ENCODE measurements at places on chromosomes 11 and 22.

DNA sequence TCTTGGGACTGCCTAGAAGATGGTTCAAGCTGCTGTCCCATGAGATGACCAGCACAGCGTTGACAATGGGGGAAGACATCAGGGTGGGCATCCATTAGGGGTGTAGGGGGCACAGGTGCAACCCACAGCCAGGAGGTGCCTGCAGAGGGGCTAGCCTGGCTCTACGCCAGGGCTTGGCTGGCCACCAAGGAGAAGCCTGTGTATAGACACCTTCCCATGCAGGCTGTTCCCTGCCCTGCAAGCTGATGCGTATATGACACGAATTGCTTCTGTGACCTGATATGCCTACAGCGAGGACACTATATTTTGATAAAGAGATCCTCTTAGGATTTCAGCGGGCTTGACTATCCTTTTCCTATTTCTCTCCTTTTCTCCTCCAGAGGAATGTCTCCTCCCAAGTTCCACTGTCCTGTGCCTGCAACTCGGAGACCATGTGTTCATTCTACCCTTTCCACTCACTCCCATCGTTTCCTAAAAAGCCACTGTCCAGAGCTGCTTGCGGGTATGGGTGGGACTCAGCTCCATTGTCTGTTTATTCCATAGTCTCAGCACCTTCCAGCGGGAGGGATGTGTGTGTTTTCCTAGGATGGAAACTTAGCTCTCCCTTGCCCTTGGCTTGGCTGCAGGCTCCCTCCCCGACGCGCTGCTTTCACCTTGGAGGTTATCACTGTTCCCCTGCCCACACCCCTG is 56.1 kb downstream of the ST14 start:
- H3K4me3 ChIP-seq: no peak overlapping the region
- DNase-seq: no peak
- no peak overlapping the region for H3K27ac ChIP-seq
- H3K36me3 ChIP-seq: no peaks in the 10 kb centered on the region
- peaks cover 8% of the 10 kb centered on the region for H3K27me3 ChIP-seq

DNA sequence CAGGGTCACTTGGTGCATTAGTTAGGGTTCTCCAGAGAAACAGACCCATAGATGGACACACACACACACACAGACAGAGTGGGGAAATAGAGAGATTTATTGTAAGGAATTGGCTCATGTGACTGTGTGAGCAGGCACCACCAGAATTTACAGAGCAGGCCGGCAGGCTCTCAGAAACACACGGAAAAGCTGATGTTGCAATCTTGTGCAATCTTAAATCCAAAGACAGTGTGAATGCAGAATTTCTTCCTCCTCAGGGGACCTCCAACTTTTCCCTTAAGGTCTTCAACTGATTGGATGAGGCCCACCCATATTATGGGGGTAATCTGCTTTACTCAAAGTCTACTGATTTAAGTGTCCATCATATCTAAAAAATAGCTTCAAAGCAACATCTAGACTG is 49.8 kb downstream of the APIP start:
- H3K4me1 ChIP-seq: peaks cover 5% of the 10 kb centered on the region
- H3K4me3 ChIP-seq: no peak overlapping the region
- no peaks in the 10 kb centered on the region for H3K27me3 ChIP-seq
- no peak for DNase-seq

- peaks cover 16% of the 10 kb centered on the region for H3K27me3 ChIP-seq
- peak overlapping the region; percentile 69 for H3K4me3 ChIP-seq
- no peaks in the 10 kb centered on the region for H3K36me3 ChIP-seq
- no peak overlapping the region for H3K27ac ChIP-seq
Measured at GRCh38 chr11:63920126-63920938, 3.4 kb upstream of the RCOR2 start.

DNA sequence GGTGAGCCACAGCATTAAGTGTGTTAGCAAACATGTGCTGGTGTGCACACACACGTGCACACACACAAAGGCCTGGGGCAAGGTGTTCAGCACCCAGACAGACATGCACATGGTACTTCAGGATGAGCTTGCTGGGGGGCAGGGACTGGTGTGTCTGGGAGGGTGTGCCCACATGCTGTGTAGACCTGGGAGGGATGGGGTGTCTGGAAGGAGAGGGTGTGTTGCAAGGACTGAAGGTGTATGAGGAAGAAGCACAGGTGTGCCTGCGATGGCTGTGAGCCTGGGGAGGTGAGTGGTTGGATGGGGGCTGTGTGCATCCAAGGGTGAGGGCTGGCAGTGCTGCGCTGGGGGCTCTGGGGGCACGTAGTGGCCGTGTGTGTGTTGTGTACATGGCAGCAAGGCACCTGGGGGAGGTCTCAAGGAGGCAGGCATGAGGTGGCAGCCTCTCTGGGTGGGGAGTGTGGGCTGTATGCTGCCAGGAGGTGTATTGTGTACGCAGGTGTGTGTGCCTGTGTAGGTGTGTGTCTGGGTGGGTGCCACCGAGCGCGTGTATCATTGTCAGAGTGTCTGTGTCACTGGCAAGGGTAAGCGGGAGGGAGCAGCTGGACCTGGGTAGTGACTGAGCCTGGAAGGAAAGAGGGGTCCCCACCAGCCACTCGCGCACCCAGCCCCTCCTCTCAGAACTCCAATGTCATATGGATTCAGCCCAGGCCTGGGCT is 2.2 kb downstream of the NRXN2 start:
- H3K4me1 ChIP-seq: peaks cover 25% of the 10 kb centered on the region
- no peak for DNase-seq
- peaks cover 51% of the 10 kb centered on the region for H3K27me3 ChIP-seq

DNA sequence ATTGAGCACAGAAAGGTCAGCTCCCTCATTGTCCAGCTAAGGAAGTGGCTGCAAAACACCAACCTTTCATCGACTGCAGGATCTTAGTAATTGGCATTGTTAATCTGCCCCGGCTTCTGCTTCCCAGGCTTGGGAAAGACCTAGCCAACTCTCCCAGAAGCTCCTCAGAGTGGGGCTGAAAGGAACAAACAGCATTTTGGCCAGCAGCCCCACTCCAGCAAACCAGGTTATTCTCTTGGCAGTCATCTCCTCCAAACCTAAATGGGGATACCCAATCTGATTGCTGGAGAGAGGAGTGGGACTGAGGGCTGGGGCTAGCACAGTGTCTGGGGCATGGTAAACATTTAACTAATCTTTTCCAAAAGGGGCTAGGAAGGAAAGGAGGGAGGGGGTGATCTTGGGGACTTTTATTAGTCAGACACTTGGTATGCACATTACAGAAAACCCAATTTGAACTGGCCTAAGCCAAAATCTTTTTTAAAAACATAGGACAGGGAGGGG is 294.4 kb downstream of the MN1 start:
- DNase-seq: no peak
- H3K27ac ChIP-seq: no peak overlapping the region
- H3K4me3 ChIP-seq: no peak overlapping the region
- H3K27me3 ChIP-seq: no peaks in the 10 kb centered on the region

- H3K27me3 ChIP-seq: no peaks in the 10 kb centered on the region
- no peak overlapping the region for H3K27ac ChIP-seq
- H3K4me3 ChIP-seq: no peak overlapping the region
Measured at GRCh38 chr11:132714859-132715440, 817.4 kb downstream of the OPCML start.

GRCh38 chr11:130029137-130029536 is 26.5 kb upstream of the PRDM10 start:
- no peaks in the 10 kb centered on the region for H3K4me1 ChIP-seq
- no peak for DNase-seq
- no peak overlapping the region for H3K27ac ChIP-seq
- no peak overlapping the region for H3K4me3 ChIP-seq
- H3K36me3 ChIP-seq: no peaks in the 10 kb centered on the region
- peaks cover 29% of the 10 kb centered on the region for H3K27me3 ChIP-seq

DNA sequence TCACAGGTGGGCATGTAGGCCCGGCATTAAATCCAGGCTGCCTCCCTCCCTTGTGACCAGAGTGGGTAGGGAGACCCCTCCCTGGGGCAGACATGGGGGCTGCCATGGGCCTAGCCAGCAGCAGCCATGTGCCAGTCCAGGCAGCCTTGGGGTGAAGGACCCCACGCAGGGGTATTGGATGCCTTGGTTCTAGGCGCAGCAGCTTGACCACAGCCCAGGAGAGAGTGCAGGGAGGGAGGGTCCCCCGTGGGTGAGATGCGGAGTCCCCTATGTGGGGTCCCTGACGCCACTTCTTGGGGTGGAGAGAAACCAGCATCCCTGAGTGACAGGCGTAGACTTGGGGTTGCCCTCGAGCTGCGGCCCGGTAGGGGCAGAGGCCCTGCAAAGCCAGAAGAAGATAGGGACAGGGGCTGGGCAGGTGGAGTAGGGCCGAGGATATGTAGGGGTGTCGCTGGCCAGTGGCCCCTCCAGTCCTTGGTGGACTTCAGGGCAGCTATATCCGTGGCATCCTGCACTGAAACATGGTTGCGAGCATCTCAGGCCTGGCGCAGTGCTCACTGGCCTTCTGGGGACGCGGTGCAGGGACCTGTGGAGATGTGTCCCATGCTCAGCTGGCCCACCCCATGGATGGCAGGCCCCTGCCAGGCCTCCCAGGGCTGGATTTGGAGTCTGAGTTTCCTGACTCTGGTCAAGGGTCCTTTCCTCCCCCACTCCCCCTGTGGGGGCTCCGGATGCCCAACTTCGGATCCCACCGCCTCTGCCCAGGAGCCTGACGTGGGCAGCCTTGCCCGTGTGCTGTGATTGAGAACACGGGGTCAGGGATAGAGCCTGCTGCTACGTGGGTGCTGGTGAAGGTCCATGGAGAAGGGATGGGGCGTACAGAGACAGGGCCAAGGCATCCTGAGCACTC is 1179.8 kb downstream of the BRD1 start:
- H3K27me3 ChIP-seq: no peaks in the 10 kb centered on the region
- H3K4me1 ChIP-seq: no peaks in the 10 kb centered on the region
- no peaks in the 10 kb centered on the region for H3K36me3 ChIP-seq
- H3K4me3 ChIP-seq: no peak overlapping the region
- no peak overlapping the region for H3K27ac ChIP-seq

- peak overlapping the region; percentile 96 for H3K27ac ChIP-seq
- H3K36me3 ChIP-seq: no peaks in the 10 kb centered on the region
- DNase-seq: peak; percentile 79
- H3K27me3 ChIP-seq: no peaks in the 10 kb centered on the region
- peaks cover 28% of the 10 kb centered on the region for H3K4me1 ChIP-seq
Measured at GRCh38 chr11:96155627-96156378, 187.2 kb downstream of the MAML2 start.

GRCh38 chr11:124307093-124307492 is 6.7 kb downstream of the OR8D1 start:
- DNase-seq: no peak
- no peak overlapping the region for H3K4me3 ChIP-seq
- H3K4me1 ChIP-seq: no peaks in the 10 kb centered on the region
- no peak overlapping the region for H3K27ac ChIP-seq

DNA sequence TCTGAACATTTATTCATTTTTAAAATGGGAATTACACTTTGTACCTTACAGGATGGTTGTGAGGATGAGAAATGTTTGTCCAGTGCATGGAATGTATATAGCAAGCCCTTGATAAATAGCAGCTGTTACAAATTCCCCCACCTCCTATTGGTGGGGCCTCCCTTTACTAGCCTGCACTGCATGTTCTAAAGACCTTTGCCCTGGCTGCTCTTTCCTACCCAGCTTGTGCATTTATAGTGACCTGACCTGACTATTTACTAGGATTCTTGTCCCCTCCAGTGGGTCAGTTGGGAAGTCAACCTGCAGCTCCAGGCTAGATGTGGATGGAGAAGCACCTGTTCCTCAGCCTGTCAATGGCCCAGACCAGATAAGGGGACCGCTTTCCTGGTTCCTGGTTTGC is 180.3 kb downstream of the HIPK3 start:
- H3K27me3 ChIP-seq: peaks cover 11% of the 10 kb centered on the region
- H3K36me3 ChIP-seq: no peaks in the 10 kb centered on the region
- DNase-seq: no peak
- H3K4me3 ChIP-seq: no peak overlapping the region

- H3K36me3 ChIP-seq: no peaks in the 10 kb centered on the region
- DNase-seq: no peak
- H3K4me3 ChIP-seq: no peak overlapping the region
- H3K27ac ChIP-seq: no peak overlapping the region
Measured at GRCh38 chr11:20081336-20081735, 78.9 kb downstream of the DBX1 start.

DNA sequence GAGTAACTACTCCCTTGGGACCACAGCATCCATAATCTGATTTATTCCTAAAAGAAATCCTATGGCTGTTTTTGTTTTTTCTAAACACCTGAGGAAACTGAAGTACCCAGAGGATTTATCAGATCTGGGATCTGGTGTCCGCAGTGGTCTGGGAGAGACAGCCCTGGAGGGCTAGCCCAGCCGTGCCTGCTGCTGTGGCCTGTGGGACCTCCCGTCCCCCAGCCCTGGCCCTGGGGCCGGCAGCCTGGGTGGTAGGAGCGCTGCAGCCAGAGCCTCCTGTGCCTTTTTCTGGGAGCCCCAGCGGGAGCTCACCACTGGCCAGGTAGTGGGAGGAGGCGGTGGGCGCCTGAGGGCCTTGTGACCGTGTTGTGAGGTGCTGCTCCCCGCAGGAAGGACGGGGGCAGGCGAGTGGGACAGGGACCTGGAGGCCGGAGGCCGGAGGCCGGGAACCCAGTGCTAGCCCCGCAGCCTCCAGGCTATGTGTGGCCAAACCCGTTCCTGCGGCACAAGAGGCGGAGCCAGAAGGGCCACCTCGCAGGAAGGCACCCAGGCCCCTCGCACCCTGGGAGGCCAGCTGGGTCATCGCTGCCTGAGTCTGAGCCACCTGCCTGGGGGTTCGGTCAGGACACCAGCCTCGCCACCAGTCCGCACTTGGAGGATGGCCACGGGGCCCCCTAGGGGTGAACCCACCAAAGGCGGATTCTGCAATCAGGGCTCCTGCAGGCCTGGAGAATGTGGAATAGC is 18.2 kb upstream of the C11orf96 start:
- H3K27me3 ChIP-seq: no peaks in the 10 kb centered on the region
- no peak for DNase-seq
- H3K4me3 ChIP-seq: no peak overlapping the region
- peaks cover 22% of the 10 kb centered on the region for H3K36me3 ChIP-seq
- H3K4me1 ChIP-seq: no peaks in the 10 kb centered on the region

DNA sequence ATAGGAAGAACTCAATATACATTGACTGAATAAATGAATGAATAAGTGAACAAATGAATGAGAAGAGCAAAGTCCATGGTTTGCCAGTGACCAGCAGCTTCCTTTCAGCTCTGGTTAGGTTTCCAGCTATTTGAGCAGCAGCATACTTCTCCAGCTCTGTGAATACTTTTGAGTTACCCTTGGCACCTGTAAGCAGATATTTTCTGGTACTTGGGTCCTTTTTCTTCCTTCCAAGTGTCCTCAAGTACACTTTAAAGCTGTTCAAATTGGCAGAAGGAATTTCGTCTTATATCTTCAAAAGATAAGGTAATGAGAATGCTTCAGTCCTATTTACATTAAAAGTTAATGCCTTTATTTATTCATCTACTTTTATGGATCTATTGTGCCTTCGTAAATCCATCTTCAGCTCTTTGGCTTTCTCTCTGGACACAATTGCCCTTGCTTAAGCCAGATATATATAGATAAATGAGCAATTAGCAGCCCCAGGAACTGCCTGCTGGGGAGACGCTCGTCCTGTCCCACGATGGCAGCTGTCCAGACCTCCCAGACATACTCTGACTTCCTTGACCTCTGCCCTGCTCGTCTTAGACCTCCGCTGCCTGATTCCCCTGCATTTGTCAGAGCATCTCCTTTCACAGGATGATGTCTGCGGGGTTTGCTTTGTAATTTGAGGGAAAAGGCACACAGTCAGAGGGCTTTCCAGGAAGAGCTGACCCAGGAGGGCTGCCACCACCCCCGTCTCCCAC is 926.3 kb downstream of the OPCML start:
- H3K4me3 ChIP-seq: no peak overlapping the region
- no peak for DNase-seq
- H3K27me3 ChIP-seq: no peaks in the 10 kb centered on the region
- H3K36me3 ChIP-seq: no peaks in the 10 kb centered on the region
- H3K4me1 ChIP-seq: no peaks in the 10 kb centered on the region
